ENCODE measurements at places on chromosomes 4 and X.

DNA sequence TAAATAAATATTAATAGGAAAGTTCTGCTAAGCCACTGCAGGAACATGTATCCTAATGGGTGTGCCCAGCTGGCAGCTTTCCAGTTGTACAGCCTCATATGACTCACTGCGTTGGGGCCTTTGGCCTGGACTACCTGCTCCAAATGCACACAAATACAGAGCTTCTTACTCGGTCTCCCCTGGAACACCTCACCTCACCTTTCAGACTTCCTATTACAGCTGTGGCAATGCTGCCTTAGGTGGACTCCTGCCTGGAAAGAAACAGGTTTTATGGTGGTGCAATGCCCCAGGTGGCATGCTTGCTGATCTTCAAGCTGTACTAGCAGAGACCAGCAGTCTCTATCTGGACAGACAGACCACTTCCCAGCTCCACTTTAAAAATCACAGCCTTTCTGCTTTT lies 85.7 kb upstream of the EXOC1L start:
- no peak for DNase-seq

GRCh38 chrX:100477467-100477866 lies 67.4 kb upstream of the PCDH19 start:
- no peak for DNase-seq

DNA sequence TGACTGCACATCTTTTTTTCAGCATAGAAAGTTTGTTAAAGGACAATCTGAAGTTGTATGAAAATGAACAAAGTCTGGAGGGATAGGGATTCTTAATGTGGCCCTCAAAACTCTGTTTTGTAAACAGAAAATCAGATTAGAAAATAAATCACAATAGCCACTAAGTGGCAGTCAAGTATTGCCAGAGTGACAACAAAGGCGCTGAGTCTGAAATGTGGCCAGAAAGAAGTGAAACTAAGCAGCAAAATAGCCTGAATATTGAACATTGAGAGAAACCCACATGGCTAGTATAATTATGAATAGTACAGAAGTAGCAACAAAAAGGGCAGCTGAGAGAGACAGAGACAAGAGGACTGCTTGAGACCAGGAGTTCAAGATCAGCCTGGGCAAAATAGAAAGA lies 81.1 kb upstream of the CT45A1 start:
- no peak for DNase-seq

GRCh38 chrX:47595716-47596251 lies 13.5 kb downstream of the TIMP1 start:
- no peak for DNase-seq

DNA sequence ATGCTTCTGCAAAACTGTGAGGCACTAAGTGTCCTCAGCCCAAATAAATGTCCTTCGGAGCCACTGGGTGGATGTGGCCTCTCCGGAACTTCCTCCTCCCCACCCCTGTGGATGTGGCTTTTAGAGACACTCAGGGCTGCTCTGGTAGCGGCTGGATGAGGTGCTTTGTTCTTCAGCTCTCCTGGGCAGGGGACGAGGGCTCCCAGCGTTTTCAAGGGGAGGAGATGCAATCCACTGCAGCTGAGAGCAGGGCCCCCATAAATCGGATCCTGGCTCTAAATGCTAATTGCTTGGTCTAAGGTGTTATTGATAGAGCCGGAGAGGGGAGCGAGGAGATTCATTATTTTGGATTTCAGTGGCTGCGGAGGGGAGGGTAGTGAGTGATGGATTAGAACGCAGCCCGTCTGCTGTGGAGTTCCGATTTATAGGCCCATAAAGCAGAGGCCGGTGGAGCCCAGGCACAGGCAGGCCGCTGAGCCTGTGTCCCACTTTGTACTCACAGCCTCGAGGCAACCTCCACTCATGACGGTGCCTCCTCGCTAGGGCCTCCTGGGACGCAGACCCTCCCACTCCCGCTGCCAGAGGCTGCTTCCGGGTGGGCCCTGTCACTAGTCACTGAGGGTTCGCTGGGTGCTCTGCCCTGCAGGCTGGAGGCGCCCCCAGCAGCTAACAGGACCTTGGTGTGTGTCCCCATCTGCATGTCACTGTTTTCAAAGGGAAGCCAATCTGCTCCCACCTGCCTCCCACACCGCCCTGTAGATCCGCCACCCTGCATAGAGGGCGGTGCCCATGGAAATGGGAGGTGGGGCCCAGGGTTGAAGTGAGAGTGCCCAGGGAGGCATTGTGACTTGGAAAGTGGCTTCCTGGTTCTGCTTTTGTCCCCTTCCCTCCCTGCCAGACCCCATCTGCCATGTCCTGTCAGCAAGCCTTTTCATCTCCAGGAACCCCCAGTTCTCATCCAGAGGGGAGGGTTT lies 135.4 kb upstream of the PSAPL1 start:
- no peak for DNase-seq

DNA sequence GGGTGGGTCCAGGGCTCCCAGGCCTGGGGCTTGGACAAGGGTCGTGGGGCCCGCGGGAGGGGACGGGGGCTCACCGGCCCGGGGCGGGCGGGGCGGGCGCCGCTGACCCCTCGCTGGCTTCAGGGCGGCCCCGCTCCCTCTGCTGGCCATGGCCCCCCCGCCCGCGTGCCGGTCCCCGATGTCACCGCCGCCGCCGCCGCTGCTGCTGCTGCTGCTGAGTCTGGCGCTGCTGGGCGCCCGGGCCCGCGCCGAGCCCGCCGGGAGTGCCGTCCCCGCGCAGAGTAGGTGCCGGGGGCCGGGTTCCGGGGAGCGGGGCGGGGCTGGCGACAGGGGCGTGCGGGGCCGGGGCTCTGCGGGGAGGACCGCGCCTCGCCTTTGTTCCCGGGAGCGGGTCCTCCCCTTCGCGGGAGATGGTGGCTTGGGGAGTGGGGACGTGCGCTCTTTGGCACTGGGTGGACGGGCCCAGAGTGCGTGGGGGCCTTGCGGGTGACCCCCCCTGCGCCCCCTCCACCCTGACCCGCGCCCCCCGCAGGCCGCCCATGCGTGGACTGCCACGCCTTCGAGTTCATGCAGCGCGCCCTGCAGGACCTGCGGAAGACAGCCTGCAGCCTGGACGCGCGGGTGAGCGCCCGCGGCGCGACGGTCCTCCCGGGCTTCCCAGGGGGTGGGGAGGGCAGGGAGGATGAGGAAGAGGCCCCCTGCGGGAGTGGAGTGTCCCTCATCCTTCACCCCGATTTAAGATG lies 16.8 kb upstream of the NAT8L start:
- DNase-seq: no peak

- DNase-seq: no peak
Measured at GRCh38 chrX:136021903-136022302, 36.7 kb downstream of the SLC9A6 start.

GRCh38 chr4:132396636-132397035 lies 752.5 kb upstream of the PCDH10 start:
- no peak for DNase-seq

DNA sequence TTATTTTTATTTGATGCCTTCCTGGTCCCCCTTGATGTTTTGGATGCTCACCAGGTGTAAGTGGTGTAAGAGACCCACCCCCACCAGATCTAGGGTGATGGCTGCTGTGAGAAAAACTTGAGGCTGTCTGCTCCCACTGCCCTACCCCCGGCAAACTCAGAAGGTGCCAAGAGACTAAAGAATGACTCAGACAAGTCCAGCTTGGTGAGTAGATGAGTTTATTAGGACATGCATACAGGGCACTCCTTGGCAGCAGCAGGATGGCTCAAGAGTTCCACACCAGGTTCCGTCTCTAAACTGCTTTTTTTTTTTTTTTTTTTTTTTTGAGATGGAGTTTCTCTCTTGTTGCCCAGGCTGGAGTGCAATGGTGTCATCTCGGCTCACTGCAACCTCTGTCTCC lies 84.0 kb upstream of the HPF1 start:
- DNase-seq: no peak

- DNase-seq: no peak
Measured at GRCh38 chrX:32448945-32449344, 762.4 kb downstream of the DMD start.
